ENCODE measurements at places on chromosomes 12 and 14. TPM values are rescaled to one million over a fixed set of nuclear protein-coding genes. Genes with fewer than 3 reads are reported as not detected.

NELL2 gene
- not detected for total RNA-seq

GRCh38 chr14:95675486-95675885, 10.7 kb upstream of the TCL1B start:
- H3K27ac ChIP-seq: no peak overlapping the region
- no peak overlapping the region for H3K4me3 ChIP-seq
- no peak for DNase-seq
- H3K27me3 ChIP-seq: no peaks in the 10 kb centered on the region

GRCh38 chr14:75350505-75351060, 72.0 kb downstream of the FOS start:
- H3K27ac ChIP-seq: no peak overlapping the region
- H3K4me3 ChIP-seq: no peak overlapping the region
- no peaks in the 10 kb centered on the region for H3K4me1 ChIP-seq
- no peaks in the 10 kb centered on the region for H3K36me3 ChIP-seq
- DNase-seq: no peak

GRCh38 chr14:77980475-77981321, 180.8 kb downstream of the ADCK1 start:
- no peak for DNase-seq
- H3K27ac ChIP-seq: no peak overlapping the region
- H3K4me3 ChIP-seq: no peak overlapping the region
- no peaks in the 10 kb centered on the region for H3K4me1 ChIP-seq
- H3K27me3 ChIP-seq: peaks cover 11% of the 10 kb centered on the region
- H3K36me3 ChIP-seq: no peaks in the 10 kb centered on the region

DNA sequence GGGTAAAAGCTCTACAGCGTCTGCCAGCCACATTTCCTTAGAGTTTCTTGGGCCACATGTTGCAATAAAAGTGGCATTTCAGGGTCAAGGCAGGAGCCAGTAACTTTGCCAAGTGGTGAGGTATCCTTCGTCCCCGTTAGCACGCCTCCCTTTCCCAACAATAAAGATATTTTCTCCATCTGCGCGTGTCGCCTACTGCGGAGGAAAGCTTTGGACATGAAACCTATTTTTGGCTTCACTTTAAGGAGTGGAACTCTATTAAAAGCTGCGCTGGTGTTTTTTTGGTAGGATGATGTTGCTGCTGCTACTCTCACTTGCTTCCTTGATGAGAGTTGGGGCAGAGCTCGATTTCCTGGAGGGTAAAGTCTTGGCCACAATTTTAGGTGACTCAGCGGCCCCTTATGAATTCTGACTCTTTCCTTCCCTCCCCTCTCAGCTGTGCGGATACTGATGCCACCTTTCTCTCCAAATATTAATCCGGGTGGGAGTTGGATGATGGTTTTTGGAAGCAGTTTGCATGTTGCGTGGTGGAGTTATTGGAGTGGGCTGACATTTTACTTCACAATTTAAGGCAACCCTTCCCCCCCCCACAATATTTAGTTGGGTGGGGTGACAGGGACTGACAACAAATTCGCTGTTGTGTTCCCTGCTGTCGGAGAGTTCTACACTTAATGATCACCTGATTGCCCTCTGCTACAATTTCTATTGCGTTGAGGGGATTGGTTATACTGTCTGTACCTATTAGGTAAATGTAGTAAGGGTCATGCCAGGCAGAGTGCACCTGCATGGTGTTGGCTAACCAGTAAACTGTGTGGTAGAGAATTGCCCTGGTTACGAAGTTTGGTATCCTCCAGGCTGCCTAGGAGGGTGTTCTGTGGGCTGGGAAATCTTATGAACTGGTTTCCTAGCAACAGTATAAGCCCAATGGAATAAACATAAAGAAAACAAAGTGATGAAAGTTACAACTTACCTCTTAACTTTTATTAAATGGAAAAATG, 1.1 kb downstream of the CCDC91 start:
- peaks cover 16% of the 10 kb centered on the region for H3K4me1 ChIP-seq
- peak overlapping the region; percentile 94 for H3K27ac ChIP-seq
- peaks cover 4% of the 10 kb centered on the region for H3K36me3 ChIP-seq

DNA sequence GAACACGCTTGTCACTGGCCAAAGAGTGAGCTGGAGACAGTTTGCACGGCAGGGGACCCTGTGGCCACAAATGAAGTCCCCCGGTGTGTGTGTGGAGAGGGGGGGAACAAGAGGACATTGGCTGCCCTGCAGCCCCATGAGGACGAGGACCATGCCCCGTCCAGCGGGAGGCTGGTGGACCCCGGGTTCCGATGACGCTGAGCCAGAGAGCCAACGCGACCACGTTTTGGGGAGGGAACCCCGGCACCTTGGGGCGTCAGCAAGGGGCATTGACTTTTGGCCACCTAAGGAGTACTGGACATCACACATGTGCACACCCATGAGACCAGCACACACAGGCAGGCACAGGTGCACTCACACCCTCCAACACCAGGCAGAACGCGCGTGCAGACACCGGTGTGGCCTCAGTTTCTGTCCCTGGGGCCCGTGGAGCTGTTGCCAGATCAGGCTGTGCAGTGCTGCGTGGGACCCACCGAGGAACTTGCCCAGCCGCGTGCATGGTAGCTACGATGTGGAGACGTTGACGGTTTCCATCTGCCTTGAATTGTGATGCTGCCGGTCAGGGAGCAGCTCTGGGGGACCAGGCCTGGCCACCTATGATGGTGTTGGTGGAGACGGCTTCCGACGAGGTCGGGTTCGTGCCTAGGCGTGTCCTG, 26.5 kb downstream of the NOC4L start:
- peaks cover 49% of the 10 kb centered on the region for H3K27me3 ChIP-seq
- no peaks in the 10 kb centered on the region for H3K36me3 ChIP-seq
- no peak for DNase-seq
- H3K4me3 ChIP-seq: no peak overlapping the region
- H3K4me1 ChIP-seq: no peaks in the 10 kb centered on the region
